Fibroblast of skin of right biceps (primary cell): ENCODE measurements at places on chromosomes 16 and 17.

- DNase-seq, result peak; percentile 90
These were observed 82.6 kb downstream of the HIC1 start for GRCh38 chr17:2137342-2138098.

- DNase-seq, result peak; percentile 66
These were observed 2.1 kb downstream of the SOX9 start for GRCh38 chr17:72122765-72123529.

- peak; percentile 31 for DNase-seq
These were observed 762 bp downstream of the PYCARD start for GRCh38 chr16:31201582-31202413.

DNA sequence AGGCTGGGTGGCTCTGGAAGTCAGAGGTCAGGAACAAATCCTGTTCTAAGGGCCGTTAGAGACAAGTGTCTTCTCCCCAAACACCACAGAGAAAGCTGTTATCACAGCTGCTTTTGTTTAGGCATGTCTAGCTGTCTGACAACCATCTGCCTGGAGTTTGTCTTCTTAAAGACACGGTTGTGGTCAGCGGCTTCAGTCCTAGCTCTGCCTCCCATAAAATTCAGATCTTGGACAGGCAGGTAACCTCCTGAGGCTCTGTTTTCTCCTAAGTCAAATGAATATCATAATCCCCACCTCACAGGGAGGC is 2.3 kb upstream of the ITGA3 start:
- peak; percentile 39 for DNase-seq

DNA sequence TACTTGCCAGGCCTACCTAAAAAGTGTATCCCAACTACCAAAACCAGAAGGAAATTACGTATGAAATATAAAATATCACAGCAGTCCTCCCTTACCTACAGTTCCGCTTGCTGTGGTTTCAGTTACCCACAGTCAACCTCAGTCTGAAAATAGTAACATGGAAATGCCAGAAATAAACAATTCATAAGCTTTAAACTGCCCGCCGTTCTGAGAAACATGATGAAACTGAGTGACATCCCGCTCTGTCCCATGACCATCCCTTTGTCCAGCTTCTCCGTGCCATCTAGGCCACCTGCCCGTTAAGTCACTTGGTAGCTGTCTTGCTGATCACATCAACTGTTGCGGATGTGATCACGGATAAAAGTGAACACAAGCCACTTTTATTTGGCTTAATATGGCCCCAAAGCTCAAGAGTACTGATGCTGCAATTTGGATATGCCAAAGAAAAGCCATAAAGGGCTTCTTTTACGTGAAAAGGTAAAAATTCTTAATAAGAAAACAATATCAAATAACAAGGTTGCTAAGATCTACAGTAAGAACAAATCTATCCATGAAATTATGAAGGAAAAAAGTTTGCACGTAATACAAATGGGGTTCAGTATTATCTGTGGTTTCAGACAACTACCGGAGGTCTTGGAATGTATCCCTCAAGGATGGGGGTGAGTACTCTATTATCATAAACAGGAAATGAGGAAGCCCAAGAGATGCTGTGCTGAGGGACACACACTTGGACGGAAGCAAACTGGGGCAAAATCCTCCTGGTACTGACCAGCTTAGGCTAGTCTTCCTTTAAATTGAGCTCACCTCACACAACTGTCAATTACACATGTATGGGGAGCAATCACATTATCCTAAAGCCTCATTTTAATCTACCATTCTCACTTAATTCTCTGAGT is 8.2 kb downstream of the USP22 start:
- DNase-seq, result peak; percentile 28

GRCh38 chr16:48231727-48232492 is 12.2 kb upstream of the LONP2 start:
- DNase-seq, result peak; percentile 20

DNA sequence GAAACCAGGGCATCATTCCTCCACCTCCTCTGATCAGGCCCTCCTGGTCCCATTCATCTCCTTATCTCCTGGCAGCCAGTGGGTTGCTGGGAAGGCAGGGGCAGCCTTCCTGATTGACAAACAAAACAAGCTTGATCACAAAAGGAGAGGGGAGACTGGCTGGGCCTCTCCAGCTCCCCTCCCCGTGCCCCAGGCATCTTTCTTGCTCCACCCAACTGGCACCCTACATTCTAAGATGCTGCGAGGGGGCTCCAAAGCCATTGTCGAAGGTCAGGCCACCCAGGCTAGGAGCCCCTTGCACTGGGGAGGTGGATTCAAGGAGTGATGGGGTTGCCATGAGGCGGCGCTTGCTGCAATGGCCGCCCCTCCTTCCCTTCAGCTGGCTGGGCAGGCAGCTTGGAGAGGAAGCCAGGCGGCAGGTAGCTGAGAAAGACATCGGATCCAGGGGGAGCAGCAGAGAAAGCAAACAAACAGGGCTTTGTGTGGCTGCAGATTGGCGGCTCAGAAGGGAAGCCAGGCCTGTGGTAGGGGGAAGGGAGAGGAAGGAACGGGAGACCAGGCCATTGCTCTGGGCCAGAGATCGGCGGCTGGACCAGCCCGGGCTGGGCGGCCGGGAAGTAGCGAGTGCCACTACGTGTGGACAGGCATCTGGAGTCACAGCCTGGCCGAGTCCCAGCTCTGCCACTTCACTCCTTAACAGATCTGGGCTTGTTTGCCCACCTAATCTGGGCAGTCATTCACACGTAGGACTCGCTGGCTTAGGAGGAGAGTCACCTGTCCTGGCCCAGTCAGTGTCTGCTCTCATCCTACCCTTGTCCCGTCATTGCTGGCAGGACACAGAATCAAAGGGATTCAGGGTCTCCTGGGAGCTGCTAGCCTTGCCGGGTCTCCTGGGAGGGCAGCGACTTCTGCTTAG is 12.3 kb downstream of the RAI1 start:
- no peak for DNase-seq

GRCh38 chr16:75550211-75550662 is 5.8 kb downstream of the TMEM231 start:
- peak; percentile 14 for DNase-seq

DNA sequence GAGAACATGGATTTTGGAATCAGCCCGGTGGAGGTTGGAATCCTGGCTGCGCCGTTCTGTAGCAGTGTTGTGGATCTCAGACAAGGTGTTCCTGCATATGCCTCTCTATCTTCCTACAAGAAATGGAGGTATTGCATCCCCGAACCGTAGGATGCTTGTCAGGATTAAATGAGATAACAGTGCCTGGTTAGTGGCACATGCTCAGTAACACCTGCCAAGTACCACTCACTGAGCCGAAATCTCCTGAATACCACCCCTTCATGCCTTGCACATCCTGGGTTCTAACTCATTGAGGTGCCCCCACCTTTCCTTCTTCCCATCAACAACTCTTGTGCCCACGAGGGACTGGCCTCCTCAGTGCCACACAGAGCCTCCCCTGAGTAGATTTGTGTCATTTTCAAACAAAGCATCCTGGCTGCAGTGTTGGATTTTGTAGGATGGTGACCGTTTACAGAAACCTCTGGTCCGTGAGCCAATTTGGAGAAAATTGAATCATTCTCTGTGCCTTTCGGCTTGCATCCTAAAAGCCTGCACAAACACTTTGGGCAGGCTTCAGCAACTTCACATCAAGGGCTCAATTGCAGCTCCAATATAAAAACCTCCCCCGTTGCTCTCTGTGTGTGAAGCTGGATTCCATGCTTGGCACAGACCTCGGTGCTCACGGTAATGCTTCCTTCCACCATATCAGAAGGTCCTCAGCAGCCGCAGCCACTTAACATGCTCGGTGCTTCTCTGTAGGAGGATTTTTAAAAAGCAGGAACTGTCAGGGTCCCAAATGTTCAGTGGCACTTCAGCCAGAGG is 84.2 kb downstream of the WWOX start:
- no peak for DNase-seq

DNA sequence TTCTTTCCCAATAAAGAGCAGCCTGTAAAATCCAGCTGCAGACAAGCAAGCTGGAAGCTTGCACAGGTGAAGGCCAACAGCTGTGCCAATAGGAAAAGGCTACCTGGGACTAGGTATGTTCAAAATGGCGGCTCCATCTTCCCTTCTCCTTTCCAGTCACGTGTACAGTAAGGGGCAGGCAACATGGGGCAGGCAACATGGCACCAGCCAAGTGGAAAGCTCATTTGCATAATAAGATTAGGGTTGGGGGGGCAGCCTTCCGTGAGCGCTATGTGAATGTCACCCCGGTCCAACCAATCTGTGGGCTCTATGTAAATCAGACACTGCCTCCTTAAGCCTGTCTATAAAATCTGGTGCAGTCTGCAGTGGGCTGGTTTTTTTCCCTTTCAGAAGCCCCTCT is 31.3 kb downstream of the TVP23A start:
- no peak for DNase-seq

DNA sequence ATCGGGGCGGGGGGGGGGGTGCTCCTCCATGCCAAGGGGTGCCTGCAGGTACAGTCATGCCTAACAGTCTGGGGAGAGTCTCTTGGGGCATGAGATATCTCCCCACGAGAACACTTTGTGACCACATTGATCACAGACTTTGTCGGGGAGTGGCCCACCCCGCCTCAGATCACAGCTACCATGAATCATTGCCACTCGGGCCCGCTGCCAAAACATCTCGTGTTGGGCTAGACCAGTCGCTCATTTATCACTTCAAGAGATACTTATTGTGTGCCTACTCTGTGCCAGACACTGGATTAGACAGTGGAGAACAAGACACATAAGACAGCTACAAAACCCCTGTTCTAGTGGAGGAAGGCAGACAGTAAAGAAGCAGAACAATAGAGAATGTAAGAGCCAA is 72.6 kb downstream of the CLEC16A start:
- DNase-seq, result peak; percentile 76

- DNase-seq, result no peak
These were observed 99.8 kb downstream of the MYH11 start for GRCh38 chr16:15757077-15757386.

DNA sequence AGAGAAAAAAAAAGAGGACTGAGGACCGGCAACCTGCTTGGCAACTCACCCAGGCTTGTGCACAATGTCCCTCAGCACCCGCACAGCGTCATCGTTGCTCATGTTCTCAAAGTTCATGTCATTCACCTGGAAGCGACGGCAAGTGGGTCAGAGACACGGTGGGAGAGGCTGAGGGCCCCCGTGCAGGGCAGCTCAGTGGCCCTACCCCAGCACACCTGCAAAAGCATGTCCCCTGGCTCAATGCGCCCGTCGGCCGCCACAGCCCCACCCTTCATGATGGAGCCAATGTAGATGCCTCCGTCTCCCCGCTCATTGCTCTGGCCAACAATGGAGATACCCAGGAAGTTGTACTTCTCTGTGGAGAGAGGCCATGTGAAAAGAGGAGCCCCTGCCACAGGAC is 5.4 kb downstream of the DVL2 start:
- DNase-seq, result no peak

DNA sequence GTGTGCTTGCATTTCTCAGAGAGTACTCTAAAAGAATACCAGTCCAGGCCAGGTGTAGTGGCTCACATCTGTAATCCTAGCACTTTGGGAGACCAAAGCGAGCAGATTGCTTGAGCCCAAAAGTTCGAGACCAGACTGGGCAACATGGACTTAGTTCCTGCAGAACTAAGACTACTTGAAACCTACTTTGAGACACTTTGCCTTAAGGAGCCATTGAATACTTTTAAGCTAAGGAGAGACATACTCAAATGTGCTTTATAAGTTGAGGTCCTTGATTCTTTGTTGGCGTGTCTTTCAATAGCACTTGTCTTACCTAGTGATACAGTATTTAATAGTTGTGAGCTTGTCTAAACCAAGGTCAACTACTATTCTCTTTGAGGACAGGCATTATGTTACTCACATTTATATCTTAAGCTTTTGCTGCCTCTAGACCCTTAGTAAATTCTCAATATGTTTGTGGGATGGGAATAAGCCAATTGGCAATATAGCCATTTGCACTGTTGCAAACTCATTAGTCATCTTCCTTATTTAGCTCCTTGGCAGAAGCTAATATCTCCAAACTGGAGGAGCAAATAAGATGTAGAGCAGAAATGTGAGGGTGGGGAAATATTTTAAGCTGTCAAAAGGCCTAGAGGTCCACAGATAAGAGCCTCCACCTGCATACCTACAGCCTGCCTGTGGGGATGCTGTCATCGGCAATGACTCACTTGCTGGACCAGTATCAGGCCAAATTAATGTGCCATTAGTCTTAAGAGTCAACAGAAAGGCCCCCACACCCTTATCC is 16.3 kb downstream of the SCPEP1 start:
- peak; percentile 12 for DNase-seq

DNA sequence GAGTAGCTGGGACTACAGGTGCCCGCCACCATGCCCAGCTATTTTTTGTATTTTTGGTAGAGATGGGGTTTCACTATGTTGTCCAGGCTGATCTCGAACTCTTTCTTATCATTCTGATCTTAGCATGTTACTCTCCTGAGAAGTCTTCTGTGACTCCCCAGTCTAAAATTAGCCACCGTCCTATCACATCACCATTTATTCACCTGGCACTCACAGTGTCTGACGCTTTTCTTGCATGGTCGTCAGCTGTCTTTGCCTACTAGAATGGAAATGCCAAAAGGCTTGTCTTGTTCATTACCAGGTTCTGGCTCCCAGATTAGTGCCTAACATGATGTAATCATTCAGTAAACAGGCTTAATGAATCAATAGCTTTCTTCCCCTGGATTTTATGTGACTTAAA is 23.8 kb downstream of the TOM1L1 start:
- no peak for DNase-seq

GRCh38 chr16:9660898-9661297 is 521.3 kb downstream of the GRIN2A start:
- no peak for DNase-seq

- no peak for DNase-seq
These were observed 6.4 kb upstream of the CCDC182 start for GRCh38 chr17:57751348-57751971.

DNA sequence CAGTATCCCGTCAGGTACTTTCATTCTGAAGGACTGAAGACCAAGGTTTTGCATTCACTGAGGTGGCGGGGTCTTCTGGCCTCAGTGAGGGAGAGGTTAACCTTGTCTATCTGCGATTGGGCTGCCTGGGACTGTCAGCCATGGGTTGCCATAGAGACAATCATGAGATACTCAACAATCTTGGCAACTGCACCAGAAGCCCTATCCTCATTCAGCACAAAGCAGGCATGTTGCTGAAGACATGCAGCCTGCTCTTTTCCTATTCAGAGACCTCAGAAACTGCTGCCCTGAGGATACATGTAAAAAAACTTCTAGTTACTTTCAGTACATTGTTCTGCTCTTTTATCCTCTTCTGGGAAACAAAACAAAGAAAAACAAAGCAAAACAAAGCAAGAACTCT is 146.3 kb upstream of the PIRT start:
- DNase-seq, result no peak

DNA sequence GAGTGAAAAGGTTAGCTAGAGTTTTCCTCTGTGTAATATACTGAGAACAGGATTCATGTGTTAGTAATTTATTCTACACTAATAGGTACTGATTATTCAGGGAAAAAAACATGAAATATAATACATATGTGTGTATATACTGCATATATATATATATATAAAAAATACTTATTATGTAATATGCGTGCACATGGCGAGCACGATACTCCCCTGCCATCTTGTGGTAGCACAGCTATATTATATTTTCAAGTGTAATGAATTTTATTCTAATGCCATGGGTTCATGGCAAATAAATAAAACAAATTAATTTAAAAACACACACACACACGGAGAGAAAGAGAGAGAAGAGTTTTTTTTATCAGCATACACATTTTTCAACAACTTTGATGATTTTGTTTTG is 460.6 kb downstream of the KCNJ2 start:
- DNase-seq, result peak; percentile 3
